Stimulated activated CD8-positive, alpha-beta memory T cell treated with anti-CD3 and anti-CD28 coated beads, Interleukin-7, amount 100 ng/mL, for 4 hours (primary cell): ENCODE measurements at places on chromosomes 4 and X.

GRCh38 chr4:7808752-7809151 is 130.9 kb downstream of the AFAP1 start:
- no peak for DNase-seq

DNA sequence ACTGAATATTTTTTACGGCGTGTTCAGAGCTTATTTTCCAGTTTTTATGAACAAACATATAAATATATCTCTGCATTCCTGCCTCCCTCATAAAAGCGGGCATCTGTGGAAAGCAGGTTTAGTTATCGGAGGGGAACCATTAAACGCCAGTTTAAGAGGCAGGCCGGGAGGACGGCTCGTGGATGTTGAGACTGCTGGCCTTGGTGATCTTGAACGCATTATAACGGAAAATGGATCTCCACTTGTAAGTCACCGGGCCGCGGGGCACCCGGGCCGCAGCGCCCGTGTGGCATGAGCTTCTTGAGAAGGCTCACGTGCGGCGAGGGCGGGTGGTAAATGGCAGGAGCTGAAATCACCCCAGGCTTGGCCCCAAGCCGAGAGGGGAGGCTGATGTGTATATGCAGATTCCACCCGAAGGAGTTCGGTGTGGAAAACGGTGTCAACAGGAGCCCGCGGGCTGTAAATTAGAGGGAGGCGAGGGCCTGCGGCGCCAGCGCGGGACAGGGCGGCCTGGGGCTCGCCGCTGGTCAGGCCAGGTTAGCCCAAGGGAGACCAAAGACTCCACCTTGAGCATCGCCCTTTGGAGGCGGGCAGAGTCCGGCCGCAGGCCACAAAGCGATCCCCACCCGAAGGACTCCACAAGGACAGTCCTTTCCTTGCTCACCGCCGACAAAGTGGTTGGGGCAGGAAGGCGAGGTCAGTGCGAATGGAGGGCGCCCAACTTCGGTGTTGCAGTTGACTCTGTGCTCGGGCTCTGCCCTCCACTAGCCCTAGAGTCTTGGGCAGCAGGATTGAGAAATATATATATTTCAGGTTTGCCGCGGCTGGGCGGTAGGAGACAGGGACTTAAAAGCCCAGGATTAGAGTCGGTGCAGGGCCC is 1.3 kb upstream of the HAND2 start:
- no peak for DNase-seq

DNA sequence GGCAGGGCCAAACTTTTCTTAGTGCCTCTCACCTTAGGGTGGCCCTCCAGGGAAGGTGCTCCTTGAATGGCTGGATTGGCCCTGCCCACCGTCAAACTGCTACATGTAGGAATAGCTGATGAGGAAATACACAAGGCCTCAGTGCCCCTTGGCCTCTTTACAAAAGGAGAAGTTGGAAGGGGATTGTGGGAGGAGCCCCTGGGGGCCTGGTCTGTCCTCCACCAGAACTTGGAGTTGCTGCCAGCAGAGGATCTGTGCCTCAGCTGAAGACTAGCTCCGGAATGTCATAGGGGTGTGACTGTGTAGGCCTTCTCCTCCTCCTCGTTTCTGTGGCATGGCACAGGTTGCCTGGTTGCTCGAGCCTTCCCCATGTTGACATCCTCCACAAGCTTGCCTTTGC is 142.7 kb downstream of the AMMECR1 start:
- DNase-seq = no peak

DNA sequence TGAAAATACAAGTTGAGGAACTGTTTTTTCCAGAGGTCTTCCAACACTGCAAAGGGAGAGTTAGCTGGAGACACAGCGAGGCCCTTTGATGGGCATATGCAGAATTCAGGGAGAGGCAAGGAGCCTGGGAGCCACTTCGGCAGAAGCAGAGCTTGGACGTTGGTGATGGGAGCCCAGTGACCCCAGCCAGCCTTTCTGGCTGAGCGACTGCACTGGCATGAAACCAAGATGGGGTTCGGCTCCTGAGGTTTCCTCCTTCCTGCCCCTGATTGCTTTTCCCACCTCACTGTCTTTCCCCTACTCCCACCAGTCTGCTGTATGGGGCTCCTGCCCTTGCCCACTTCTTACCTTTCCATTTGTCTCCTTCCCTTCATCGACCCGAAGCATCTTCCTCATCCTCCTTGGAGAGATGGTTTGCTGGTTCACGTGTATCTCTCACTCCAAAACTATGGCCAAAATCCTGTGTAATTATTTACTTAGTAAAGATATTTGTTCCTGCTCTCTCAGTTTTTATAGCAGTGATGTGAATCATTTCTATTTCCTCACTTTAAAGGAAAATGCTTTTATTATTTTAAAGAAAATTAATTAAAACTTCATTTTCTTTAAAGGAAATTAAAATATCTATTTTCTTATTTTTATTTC is 100.5 kb downstream of the NFKB1 start:
- DNase-seq = no peak

- no peak for DNase-seq
These were observed 211.0 kb upstream of the ADGRL3 start for GRCh38 chr4:60989141-60989540.

- no peak for DNase-seq
These were observed 3.5 kb downstream of the CASK start for GRCh38 chrX:41919870-41920269.

GRCh38 chr4:25440478-25441030 is 63.5 kb downstream of the ANAPC4 start:
- DNase-seq = no peak

DNA sequence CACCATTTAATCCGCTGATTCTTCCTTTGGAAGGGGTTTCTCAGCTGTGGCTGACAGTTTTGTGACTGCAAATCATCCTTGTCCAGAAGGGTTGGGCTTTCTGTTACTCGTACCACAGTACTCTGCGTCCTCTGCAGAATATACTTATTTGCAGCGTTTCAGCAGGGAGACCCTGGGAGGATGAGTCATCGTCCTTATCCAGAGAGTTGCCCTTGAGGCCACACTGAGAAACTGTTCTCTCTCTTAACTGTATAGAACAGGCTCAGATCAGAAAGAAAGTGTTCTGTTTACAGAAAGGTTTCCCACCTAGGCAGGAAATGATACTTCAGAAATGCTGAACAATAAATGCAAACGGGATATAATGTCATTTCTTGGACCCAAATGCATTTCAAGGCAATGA is 47.8 kb upstream of the DDX53 start:
- DNase-seq = no peak

GRCh38 chr4:23921447-23921845 is 31.6 kb upstream of the PPARGC1A start:
- DNase-seq = no peak

GRCh38 chr4:176964116-176964691 is 171.5 kb upstream of the VEGFC start:
- DNase-seq = no peak

- no peak for DNase-seq
These were observed 4.0 kb downstream of the ARX start for GRCh38 chrX:25011589-25012432.

DNA sequence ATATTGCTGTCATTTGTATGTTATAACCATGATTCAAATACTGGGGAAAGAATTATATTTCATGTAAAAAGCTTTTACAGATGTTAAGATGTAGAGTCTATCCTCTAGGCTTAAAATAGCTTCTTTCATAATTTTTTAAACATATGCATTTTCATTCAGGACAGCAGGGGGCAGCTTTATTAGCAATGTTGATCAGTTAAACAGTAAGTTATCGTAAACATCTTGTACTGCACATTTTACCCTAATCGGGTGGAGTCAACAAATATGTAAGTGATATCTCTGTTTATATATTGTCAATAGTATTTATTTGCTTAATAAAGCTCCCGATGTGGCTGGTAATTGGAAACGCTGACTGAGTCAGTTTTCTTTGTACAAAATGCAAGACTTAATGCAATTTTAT is 142.5 kb upstream of the MED14 start:
- no peak for DNase-seq

DNA sequence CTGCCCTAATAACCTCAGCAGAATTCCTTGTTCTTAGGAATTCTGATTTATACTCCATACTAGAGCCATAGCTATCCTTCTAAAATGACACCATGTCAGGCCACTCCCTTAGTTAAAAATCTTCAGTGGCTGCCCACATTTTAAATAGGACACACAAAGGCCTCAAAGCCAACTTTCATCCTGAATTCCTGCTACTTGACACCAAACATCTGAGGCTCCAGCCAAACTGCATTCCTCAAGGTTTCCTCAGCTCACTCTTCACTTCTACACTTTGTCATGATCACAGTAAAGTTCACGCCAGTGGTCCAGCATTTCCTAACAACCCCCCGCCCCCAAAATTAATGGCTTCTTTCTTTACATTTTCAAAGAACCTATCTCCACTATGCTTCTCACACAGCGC is 124.3 kb downstream of the ADGRA3 start:
- DNase-seq = no peak

- no peak for DNase-seq
These were observed 793.6 kb upstream of the INTU start for GRCh38 chr4:126838941-126839679.

- DNase-seq = no peak
These were observed 136.2 kb downstream of the CFAP299 start for GRCh38 chr4:80471756-80472155.

- DNase-seq = no peak
These were observed 6.1 kb downstream of the GRIA2 start for GRCh38 chr4:157226601-157227000.

GRCh38 chr4:145779319-145779801 is 99.4 kb downstream of the C4orf51 start:
- DNase-seq = no peak

DNA sequence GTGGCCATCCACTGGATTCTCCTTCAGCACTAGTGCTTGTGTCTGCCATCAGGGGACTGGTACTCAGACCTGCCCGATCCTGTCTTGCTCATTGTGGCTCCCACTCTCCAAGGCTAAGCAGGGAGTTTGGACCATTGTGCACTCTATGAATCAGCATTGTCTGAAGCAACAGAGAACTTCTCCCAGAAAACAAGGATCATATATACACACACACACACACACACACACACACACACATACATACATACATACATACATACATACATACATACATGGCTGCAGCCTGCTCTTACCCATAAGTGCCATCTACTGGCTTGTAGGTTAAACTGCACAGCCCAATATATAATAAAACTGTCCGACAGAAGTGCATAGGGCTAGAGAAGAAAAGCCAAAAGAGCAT is 345.3 kb upstream of the LCORL start:
- DNase-seq = no peak

- DNase-seq = no peak
These were observed 14.7 kb upstream of the PITX2 start for GRCh38 chr4:110637408-110638088.

- DNase-seq = no peak
These were observed 155.8 kb downstream of the KCNIP4 start for GRCh38 chr4:21792736-21793135.

- no peak for DNase-seq
These were observed 830.9 kb upstream of the NDST4 start for GRCh38 chr4:115944146-115944905.

DNA sequence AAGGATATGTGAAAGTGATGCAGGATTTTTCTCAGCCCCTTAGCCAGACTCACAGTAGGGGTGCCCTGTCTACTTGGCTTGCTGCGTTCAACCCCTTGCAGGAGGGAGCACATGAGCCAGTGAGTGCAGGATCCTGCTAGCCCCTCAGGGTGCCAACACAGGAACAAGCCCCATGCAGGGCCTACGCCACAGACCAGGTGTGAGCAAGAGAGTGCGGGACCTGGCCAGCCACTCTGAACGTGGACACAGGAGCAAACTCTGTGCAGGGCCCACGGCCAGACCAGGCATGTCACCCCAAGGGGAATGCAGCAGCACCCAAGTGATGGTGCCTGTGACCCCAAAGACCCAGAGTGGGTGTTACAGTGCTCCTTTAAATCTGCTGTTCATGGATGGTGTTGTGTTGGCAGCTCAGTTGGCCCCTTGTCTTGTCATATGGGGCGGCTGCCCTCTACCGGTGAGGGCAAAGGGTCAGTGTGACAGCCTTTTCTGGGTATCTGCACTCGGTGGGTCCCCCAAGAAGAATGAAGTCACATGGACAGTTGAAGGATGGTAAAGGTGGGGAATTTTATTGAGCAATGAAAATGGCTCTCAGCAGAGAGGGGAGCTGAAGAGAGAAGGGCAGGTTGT is 188.4 kb upstream of the MAOA start:
- no peak for DNase-seq

DNA sequence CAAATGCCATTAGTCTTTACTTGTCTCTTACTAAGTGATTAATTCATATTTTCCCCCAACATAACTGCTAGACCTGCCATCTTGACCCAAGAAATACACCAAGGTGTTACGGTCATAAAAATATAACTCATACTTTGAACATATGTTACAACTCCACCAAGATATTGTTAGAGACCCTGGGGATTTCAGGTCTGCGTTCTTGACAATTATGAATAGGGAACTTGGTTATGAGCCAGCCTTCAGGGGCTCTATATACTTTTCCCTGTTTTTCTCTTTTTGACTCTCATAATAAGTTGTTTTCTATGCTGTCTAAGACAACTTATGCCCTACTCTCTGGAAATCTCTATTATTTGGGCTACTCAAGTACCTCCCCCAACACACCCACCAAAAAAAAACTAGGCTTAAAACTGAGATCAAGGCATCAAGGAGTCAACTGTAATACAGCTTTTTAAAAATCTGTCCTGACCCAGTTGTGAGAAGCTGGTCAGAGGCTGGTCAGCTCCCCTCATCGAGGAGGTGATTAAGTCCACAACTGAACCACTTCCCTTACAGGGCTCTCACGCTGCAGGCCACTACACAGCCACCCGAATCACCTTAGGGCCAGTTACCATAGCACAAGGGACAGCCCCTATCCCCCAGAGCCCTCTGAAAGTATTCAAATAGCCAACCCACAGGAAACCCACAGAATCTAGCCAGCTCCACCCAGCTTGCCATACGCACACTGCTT is 10.5 kb upstream of the TLR3 start:
- no peak for DNase-seq

- no peak for DNase-seq
These were observed 61.2 kb upstream of the DAPP1 start for GRCh38 chr4:99755223-99755944.

GRCh38 chrX:134396174-134396573 is 63.8 kb upstream of the HPRT1 start:
- no peak for DNase-seq

- no peak for DNase-seq
These were observed 21.1 kb downstream of the CASP3 start for GRCh38 chr4:184628103-184628502.

DNA sequence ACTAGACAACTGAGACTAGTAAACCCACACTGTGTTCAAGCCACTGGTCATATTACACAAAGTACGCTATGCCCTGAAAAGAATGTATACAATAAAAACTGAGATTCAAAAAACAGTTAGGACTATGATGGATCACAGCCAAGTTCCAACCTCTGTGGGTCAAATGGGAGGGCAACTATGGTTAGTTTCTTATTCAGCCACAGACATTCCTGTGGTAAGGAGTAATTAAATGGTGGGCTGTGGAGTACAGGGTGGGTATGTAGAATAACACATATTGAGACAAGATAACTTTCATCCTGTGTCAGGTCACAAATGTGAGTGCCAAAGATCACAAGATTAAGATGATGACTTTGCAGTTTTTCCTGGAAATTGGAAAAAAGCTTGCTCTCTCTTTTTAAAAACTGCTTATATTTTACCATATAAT is 167.2 kb downstream of the NPNT start:
- DNase-seq = no peak

GRCh38 chrX:71650333-71650969 is 16.9 kb upstream of the LOC101059915 start:
- no peak for DNase-seq

GRCh38 chr4:94409962-94410361 is 41.8 kb upstream of the PDLIM5 start:
- no peak for DNase-seq

GRCh38 chrX:148120151-148120550 is 139.0 kb downstream of the FMR1NB start:
- no peak for DNase-seq

GRCh38 chr4:73068491-73069337 is 802 bp downstream of the COX18 start:
- DNase-seq = no peak
